Urinary bladder (tissue), 4 donors: ENCODE measurements at places on chromosomes 1 and 21. TPM values are rescaled to one million over a fixed set of nuclear protein-coding genes. Genes with fewer than 3 reads are reported as not detected.

DNA sequence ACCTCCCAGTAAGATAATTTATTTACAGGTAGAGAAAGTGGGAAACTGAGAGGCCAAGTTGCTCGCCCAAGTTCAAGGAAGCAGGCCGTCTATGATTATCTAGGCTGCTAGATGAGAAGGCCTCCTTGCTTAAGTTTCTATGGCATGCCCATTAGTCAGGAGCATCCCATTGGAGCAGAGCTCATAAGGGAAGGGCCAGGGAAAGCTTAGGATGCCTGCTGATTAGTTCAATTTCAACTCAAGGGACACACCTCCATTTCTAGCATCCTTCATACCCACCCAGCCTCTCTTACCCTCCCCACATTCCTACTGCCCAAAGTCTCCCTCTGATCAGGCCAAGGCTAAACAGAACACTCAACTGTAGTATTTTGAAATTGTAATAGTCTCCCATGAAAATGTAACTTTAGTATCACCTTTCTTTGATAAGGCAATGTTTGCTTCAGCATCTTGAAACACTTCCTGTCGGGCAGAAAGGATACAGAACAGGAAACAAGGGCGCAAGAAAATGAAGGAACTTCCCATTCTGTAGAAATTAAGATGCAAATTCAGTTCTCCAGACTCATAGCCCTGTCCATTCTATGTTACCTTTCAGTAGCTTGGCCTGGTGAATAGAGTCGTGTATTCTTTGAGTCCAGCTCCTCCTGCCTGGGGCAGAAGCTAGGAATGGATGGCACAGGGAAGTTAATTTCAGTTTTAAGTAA lies 46.3 kb upstream of the TARBP1 start:
- no peak for DNase-seq

GRCh38 chr1:79726321-79726720 lies 719.8 kb upstream of the ADGRL4 start:
- DNase-seq = no peak

DNA sequence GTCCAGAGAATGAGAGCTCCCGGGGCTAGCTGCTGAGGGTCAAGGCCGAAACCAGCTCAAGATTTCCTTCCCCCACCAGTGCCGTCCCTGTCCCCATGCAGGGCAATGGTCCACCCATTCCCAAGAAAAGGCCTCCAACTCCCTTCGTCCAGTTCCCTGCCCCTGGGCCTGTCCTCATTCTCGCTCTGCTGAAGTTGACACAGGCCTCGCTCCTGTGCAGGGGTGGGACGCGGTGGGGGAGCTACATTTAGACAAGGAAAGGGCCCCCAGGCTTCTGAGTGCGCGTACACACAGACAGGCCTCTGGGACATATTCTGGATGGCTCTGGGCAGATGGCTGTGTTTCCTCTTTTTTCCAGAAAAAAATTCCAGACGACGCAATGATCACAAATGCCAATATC lies 188.3 kb downstream of the ETS2 start:
- no peak for DNase-seq

Gene KCNE2
- 0.13 TPM for polyA plus RNA-seq

Gene SERPINC1
- 1.4 TPM for polyA plus RNA-seq

Gene DSCAM
- 0.03 TPM for polyA plus RNA-seq

Gene CYP4Z1
- 0.25 TPM for polyA plus RNA-seq
